Esophagus muscularis mucosa (tissue), 4 donors: ENCODE measurements at places on chromosomes 1 and 21. TPM values are rescaled to one million over a fixed set of nuclear protein-coding genes. Genes with fewer than 3 reads are reported as not detected.

- no peaks in the 10 kb centered on the region for H3K36me3 ChIP-seq
- H3K4me1 ChIP-seq = no peaks in the 10 kb centered on the region
- H3K4me3 ChIP-seq = no peak overlapping the region
- no peaks in the 10 kb centered on the region for H3K27me3 ChIP-seq
- DNase-seq = no peak
These were observed 1.6 kb downstream of the VTCN1 start for GRCh38 chr1:117209094-117209493.

- DNase-seq = no peak
- no peak overlapping the region for H3K4me3 ChIP-seq
- no peaks in the 10 kb centered on the region for H3K27me3 ChIP-seq
These were observed 1.1 kb upstream of the EPHA2 start for GRCh38 chr1:16156848-16157495.

DNA sequence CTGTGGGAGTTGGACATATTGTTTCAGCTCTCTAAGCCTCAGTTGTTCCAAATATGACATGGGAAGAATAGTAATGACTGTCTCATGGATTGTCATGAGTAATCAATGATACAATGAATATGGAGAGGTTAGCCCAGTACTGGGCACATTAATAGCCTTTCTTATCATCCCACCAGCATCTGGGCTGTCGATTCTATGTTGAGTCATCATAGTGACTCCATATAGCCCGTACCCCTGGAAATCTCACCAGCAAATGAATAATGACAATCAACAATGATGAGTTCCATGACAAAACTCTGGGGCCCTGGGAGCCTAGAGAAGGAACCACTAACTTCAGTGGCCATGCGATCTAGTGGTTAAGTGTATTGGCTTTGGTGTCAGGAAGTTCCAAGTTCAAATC is 39.7 kb upstream of the GJB5 start:
- H3K27me3 ChIP-seq = no peaks in the 10 kb centered on the region
- H3K27ac ChIP-seq = no peak overlapping the region
- H3K4me1 ChIP-seq = no peaks in the 10 kb centered on the region
- H3K4me3 ChIP-seq = no peak overlapping the region
- H3K36me3 ChIP-seq = no peaks in the 10 kb centered on the region

Gene KTI12
- total RNA-seq = 9.9 TPM

GRCh38 chr1:98550076-98550475 is 111.4 kb upstream of the SNX7 start:
- H3K4me3 ChIP-seq = no peak overlapping the region
- no peak overlapping the region for H3K27ac ChIP-seq
- no peaks in the 10 kb centered on the region for H3K4me1 ChIP-seq
- DNase-seq = no peak

Gene TNFSF4
- 2.3 TPM for total RNA-seq

DNA sequence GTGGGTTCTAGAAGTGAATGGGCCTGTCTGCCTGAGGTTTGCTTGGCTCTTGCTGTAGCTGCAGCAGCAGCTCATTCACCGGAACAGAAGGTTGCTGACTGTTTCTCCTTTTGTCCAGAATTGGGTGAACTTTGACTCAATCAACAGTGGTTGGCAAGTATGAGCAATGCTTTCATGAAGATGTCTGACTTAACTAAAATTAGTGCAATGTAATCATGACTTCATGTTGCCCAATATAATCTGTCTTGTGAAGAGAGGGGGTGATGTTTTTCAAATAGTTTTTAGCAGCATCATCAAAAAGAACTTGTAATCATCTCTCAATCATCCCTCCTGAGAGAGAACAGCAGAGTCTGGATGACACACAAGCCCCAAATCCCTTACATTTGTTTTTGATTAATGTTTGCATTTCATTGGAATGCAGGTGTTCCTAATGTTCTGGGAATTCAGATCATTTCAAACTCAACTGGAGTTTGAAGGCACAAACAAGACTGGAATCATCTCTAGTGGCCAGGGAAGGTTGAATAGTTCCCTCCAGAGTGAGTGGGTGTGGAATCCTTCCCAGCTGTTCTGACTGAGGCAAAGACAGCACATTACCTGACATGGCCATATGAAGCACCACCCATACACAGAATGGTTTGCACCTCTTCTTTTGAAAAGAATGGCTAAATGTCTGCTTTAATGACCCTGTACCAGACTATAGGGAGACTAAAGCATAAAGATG is 82.9 kb downstream of the HLX start:
- H3K27me3 ChIP-seq = no peaks in the 10 kb centered on the region
- DNase-seq = no peak
- peak overlapping the region; percentile 31 for H3K27ac ChIP-seq
- H3K4me1 ChIP-seq = no peaks in the 10 kb centered on the region

DNA sequence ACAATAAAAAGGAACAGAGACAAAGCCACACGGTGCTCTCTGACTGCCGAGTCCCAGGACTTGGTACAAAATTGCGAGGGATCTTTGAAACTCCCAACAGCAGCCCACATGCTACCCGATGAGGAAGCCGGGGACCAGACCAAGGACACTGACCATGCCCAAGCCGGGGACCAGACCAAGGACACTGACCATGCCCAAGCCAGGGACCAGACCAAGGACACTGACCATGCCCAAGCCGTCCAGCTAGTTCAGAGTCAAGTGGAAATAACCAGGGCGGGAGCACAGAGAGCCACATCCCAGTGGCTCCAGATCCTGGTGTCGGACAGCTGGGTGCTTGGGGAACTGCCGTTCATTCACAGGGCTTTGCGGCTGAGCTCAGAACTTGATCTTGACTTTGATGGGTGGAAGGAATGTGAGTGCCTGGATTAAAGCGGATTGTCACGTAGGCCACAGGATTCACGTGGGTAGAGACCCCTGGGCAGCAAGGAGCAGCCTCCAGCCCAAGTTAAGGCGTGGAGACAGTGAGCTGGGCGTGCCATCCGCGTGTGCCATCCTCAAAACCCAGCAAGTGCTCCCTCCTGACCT is 16.5 kb upstream of the TRAPPC10 start:
- H3K4me1 ChIP-seq = no peaks in the 10 kb centered on the region
- H3K27ac ChIP-seq = no peak overlapping the region
- no peak overlapping the region for H3K4me3 ChIP-seq
- H3K27me3 ChIP-seq = no peaks in the 10 kb centered on the region
- H3K36me3 ChIP-seq = no peaks in the 10 kb centered on the region

DNA sequence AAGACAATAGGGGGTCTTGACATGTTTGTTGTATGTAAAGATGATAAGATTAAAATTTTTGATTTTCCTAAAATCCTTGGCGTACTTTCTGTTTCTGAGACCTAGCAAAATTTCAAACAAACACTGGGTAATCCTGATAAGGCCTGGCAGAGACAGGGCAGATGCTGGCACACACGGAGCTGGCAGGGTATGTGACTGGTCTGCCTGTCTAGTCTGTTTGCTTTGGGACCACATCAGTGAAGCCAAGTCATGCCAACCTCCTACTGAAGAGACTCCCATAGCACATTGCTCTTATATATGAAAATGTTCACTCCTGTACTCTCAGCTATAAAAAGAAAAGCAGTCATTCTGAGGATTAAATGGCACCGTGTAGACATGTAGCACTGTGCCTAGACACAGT is 14.1 kb downstream of the TOR3A start:
- H3K4me3 ChIP-seq = no peak overlapping the region
- H3K4me1 ChIP-seq = peaks cover 15% of the 10 kb centered on the region
- no peak overlapping the region for H3K27ac ChIP-seq
- no peaks in the 10 kb centered on the region for H3K27me3 ChIP-seq

GRCh38 chr21:44701023-44701400 is 4.0 kb downstream of the KRTAP10-12 start:
- no peak overlapping the region for H3K4me3 ChIP-seq
- no peak overlapping the region for H3K27ac ChIP-seq
- no peaks in the 10 kb centered on the region for H3K36me3 ChIP-seq
- peaks cover 94% of the 10 kb centered on the region for H3K27me3 ChIP-seq
- DNase-seq = peak; percentile 84

- H3K4me3 ChIP-seq = no peak overlapping the region
- no peaks in the 10 kb centered on the region for H3K27me3 ChIP-seq
- DNase-seq = no peak
- no peaks in the 10 kb centered on the region for H3K4me1 ChIP-seq
These were observed 361.2 kb downstream of the SMYD3 start for GRCh38 chr1:246145900-246146299.

DNA sequence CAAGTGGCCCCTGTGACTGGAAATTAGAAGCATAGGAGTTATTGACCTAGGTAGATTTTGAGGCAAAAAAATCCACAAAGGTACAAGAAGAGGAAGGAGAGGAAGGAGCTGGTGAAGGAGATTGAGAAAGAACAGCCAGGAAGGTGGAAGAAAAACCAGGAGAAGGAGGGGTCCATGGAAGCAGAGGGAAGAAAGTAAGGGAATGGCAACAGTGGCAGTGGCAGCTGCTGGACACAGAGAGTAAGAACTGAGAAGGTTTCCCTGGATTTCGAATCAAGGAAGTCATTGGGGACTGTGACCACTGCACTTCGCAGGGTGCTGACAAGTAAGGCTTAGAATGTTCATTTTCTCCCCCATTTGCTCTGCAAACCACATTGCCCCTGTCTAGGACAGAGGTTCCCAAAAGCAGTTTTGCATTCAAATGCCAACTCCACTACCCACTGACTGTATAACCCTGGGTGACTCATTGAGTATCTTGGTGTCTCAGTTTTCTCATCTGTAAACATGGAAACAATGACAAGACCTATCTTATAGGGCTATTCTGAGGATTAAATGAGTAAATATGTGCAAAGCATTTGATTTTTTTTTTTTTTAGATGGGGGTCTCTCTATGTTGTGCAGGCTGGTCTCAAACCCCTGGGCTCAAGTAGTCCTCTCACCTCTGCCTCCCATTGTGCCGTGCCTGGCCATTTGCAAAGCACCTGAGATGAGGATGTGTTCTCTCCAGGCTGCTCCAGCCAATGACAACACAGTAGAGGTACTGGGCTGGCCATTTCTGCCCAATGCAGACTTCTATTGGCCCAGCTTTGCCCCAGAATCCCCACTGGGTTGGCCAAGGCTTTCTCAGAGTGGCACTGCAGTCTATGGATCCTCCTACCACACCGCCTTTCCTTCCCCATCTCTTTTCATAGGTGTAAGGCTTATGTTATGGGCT is 9.3 kb upstream of the CAPN2 start:
- H3K27me3 ChIP-seq = no peaks in the 10 kb centered on the region
- no peak for DNase-seq
- H3K4me3 ChIP-seq = no peak overlapping the region

- no peak overlapping the region for H3K27ac ChIP-seq
- peaks cover 14% of the 10 kb centered on the region for H3K4me1 ChIP-seq
- H3K36me3 ChIP-seq = no peaks in the 10 kb centered on the region
- no peak overlapping the region for H3K4me3 ChIP-seq
- H3K27me3 ChIP-seq = no peaks in the 10 kb centered on the region
These were observed 13.8 kb upstream of the AK2 start for GRCh38 chr1:33050221-33051076.

- DNase-seq = no peak
- H3K36me3 ChIP-seq = no peaks in the 10 kb centered on the region
- H3K27ac ChIP-seq = no peak overlapping the region
- H3K4me3 ChIP-seq = no peak overlapping the region
These were observed 17.6 kb upstream of the IFI6 start for GRCh38 chr1:27689423-27690173.

Gene AGPAT3
- 36.5 TPM for total RNA-seq

GRCh38 chr1:9441451-9442133 is 97.7 kb upstream of the SLC25A33 start:
- no peaks in the 10 kb centered on the region for H3K27me3 ChIP-seq
- H3K36me3 ChIP-seq = no peaks in the 10 kb centered on the region
- H3K27ac ChIP-seq = peak overlapping the region; percentile 79
- peaks cover 36% of the 10 kb centered on the region for H3K4me1 ChIP-seq

GRCh38 chr1:245579881-245580280 is 425.1 kb downstream of the KIF26B start:
- no peaks in the 10 kb centered on the region for H3K36me3 ChIP-seq
- no peaks in the 10 kb centered on the region for H3K27me3 ChIP-seq
